Activated CD8-positive, alpha-beta memory T cell treated with anti-CD3 and anti-CD28 coated beads for 1 hour (primary cell): ENCODE measurements at places on chromosomes 5 and 9.

GRCh38 chr5:173399851-173400250 lies 71.6 kb upstream of the STC2 start:
- DNase-seq = no peak

DNA sequence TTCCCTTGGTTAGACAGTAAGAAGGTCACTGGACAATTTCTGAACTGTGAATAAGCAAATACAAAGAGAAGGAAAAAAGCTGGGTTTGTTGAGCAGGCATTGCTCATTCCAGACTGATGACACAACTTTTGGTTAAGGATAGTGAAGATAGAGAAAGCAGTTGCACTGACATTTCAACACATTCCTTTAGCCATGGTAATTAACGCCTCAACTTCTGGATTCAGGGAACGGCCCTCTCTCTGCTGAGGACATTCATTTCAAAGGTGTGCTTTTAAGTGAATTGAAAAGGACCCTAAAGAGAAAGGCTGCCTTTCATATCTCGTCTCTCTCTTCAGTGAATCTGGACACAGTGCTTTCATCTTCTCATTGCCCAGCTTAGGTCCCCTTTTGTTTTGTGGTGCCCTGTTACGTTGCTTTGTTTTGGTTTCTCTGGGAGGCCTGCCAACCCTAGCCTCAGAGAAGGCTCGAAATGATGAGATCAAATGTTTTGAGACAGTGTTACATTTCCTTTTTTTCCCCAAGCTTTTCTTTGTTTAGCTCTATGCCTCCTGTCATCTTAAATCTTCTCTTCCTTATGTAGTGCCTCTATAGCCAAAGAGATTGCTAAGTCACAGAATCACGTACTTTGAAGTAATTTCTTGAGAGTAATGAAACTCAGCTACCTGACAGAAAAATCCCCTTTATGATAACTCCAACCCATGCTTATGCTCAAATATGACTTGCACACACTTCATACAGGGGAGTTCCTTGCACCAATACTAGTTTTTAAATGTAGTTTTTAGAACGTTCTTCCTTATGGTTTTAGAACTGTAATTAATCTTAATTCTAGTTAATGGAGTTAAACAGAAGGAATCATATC lies 94.4 kb upstream of the IFNE start:
- DNase-seq = no peak

DNA sequence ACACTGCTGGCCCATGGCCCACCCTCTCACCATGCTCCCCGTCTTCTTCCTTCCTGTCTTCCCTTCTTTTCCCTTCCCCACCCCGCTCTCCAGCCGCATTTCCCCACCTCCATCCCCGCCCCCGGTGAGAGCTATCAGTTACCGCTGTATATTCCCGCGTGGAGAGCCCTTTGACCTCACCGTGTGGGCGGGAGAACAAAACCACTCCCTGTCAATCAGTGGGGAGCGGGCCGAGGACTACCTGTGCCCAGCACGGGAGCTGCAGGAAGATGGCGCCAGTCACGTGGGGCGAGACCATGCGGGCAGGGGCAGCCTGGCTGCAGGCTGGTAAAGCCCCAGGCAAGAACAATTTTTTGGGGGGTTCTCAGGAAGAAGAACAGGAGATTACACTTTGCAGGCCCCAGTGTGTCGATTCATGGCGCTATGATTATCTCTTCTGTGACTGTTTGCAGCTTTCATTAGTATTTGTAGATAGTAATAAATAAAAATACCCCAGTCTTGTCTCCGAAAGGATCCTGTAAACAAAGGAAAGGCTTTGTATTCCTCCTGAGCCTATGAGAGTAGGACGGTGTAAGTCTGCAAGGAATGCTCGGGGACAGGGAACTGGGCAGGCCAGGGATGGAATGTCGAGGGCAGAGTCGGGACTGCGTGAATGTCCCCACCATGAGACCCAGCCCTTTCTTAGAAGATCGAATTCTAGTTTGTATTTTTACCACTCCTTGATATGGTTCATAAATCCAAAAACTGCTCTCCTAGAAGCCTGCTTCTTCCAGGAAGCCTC lies 14.8 kb upstream of the DMRT1 start:
- no peak for DNase-seq

GRCh38 chr5:64765804-64766504 lies 2.5 kb downstream of the SREK1IP1 start:
- no peak for DNase-seq

DNA sequence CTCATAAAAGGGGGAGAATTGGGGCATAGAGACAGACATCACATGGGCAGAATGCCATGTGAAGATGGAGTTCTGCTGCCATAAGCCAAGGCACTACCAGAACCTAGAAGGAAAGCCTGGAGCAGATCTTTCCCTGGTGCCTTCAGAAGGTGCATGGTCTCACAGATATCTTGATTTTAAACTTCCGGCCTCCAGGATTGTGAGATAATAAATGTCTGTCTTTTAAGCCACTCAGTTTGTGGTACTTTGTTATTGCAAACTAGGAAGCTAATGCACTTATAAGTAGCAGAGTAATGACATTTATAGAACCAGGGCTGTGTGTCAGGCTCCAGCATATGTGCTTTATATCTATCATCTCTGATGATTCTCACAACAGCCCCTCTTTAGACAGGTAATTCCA lies 130.4 kb downstream of the ASTN2 start:
- DNase-seq = no peak

DNA sequence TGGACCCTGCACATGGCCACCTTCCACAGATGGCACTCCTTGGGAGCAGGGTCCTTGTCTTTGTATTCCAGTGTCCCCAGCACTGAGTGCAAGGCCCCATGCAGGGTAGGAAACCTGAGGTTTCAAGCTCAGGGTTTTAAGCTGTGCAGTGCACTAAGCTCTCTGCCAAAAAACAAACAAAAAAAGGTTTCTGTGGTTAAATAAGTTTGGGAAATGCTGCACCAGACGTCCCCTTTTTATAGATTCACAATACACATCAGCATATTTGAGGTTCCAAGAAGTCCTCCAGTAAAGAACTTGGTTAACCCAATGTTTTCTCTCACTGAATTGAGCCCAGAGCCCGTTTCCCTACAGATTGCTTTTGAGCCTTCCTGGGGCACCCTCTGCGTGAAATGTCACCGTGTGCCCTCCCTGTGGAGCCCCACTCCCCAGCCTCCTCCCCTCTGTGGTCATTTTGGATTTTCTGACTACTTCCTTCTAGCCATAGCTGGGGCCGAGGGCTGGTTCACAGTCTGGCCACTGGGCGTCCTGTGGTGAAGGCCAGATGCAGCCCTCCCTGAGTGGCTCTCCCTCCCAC lies 17.1 kb downstream of the DELE1 start:
- DNase-seq = no peak

DNA sequence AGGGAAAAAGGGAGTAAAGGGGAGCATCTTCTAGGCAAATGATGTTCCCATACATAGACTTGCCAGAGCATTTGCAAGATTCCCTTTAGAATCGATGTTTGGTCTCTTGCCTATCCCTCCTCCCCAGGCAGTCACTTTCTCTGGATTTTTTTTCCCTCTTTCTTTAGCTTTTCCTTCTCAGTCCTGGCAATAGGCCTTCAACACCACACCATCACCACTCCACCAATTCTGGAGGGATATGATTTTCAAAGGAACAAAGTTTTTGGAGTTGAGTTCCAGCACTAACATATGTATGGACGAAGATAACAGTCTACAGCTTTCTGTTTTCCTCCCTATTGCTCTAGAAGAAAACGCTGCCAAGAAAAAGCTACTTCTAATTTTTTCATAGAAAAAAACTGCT lies 377.4 kb downstream of the PDE4D start:
- no peak for DNase-seq

DNA sequence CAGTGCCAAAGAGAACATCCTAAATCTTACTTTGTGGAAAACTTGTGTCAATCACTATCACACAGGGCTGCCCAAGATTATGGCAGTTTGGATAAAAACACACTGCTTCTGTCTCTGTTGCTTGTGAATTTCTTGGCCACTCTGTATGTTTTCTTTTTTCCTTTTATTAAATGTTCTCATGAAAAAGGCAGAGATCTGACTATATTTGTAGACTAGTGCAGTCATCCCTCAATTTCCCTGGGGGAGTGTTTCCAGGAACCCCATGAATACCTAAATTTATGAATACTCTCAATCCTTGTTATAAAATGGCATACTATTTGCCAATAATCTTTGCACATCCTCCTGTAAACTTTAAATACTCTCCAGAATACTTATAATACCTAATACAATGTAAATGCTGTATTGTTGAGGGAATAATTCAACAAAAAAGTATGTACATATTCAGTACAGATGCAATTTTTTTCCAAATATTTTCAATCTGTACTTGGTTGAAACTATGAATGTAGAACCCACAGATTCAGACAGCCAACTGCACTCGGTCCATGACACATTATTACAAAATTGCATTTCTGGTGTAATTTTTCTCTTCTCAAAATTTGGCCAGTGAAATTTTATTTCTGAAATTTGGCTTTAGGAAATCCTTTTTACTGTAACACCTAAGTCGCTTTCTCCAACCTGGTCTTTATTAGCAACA lies 391.9 kb upstream of the PRR16 start:
- no peak for DNase-seq

- no peak for DNase-seq
These were observed 3.0 kb downstream of the FGF18 start for GRCh38 chr5:171422495-171422894.

DNA sequence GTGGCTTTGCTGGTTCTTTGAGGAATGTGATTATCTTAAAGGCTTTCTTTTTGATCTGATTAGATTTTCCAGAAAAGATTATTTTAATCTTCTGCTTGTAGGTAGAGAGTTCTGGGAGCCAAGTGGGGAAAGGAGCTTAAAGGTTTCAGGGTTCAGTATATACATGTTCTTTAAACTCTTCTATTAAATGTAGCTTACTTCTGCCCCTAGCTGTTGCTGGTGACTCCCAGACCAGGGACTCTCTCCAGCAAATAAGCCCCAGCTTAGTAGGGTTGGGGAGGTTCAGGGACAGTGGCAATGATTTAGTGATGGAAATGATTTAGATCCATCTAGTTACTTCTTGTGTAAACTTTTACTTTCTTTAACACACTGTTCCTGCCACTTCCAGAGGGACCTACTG lies 72.2 kb downstream of the SLC12A2 start:
- no peak for DNase-seq

- no peak for DNase-seq
These were observed 37.1 kb downstream of the FBXW11 start for GRCh38 chr5:171969288-171969880.

- DNase-seq = no peak
These were observed 75.0 kb downstream of the ADAMTS12 start for GRCh38 chr5:33816791-33817190.

DNA sequence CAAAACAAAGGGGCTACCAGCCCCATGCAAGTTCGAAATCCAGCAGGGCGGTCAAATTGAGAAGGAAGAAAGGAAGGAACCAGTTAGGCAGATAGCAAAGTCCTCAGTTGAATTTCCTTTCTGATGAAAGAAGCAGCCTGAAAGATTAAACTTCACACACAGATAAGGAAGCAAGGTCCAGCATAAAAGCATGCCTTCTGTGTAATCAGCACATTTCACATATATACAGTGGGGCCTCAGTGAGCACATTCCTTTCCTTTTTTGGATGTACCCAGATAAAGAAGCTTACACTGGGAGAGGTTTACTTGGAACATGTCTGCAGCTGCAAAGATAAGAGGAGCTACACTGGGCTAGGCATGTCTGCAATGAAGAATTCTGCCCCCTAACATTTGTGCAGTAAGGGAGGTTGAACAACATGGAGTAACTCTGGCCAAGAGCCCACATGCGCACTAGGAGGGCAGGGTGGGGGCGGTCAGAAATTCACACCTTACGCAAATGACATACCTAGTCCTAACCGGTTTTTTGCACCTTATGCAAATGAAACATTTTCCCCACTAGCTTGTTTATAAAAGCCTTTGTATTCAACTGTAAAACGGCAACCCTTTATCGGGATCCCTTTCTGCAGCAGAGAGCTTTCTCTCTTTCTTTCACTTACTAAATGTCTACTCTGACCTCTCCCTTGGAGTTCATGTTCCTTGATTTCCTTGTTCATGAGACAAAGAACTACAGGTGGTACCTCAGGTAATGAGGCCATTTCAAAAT lies 149.7 kb upstream of the FBXL17 start:
- DNase-seq = no peak

- DNase-seq = no peak
These were observed 452.2 kb downstream of the KDM4C start for GRCh38 chr9:7209990-7210389.

DNA sequence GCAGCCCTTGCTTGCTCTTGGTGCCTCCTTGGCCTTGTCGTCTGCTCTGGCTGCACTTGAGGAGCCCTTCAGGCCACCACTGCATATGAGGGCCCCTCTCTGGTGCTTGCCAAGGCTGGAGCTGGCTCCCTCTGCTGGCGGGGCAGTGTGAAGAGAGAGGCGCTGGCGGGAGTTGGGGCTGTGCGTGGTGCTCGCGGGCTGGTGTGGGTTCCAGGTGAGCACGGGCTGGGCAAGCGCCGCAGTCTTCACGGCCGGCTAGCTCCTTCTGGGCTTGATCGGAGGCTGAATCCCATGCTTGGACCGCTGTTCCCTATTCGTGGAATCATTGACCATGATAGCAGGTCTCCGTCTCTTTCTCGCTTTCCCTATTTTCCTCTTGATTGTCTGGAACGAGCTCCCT lies 56.5 kb downstream of the XRCC4 start:
- no peak for DNase-seq

DNA sequence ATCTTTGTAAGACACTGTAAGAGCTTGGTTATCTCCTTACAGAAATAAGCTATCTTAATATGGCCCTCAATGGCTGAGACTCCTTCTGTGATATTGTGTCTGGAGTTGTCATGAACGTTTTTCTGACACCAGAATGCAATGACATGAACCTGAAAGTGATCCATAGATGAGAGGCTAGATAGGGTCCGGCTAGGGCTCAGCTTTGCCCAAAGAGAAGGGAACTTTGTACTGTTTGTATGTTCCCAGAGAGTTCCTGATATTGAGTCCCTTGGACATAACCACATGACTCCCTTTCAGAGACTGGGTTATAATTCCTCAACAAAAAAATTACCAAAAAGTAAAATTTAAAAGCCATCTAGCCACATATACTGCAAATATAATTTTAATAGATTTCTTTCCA lies 575.8 kb upstream of the CLINT1 start:
- DNase-seq = no peak

DNA sequence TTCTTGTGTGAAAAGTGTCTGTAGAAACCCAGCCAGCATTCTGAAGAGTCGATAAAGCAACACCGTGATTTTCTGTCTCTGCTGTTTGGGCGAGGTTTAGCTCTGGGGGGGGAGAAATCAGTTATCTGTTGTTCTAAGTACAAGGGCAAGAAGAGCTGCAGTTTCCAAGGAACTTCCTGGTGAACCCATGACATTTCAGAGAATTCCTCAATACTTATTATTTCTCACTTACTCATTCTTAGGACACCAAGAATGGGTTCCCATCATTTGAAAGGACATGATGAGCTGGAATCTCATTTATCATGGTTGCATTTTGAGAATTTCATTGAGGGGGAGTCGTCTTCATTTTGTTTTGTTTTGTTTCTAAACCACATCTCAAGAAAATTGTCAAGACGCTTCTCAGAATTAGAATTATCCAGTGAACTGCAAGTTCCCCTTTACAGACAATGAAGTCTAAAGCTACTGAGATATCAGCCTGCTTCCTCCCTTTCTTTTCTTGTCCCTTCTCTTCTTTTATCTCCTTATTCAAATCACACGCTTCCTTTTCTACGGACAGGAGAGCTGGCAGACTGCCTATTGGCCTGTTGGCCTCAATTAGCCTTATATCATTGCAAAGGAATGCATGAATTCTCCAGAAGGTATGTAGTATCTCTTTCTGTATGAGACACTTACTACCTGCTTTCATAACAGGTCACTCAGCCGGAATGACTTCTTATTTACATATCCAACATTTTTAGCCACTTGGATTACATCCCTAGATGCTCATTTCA lies 53.7 kb downstream of the ZNF462 start:
- DNase-seq = no peak
